ENCODE measurements at places on chromosomes 4 and X.

DNA sequence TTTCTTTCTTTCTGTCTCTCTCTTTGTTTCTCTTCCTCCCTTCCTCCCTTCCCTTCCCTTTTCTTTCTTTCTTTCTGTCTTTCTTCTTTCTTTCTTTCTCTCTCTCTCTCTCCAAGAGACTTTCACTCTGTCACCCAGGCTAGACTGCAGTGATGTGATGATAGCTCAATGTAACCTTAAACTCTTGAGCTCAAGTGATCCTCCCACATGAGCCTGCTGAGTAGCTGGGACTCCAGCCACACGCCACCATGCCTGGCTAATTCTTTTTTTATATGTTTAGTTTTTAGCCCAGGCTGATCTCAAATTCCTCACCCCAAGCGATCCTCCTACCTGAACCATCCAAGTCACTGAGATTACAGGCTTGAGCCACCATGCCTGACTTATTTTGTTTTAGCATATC is 64.3 kb upstream of the EMCN start:
- DNase-seq: no peak

DNA sequence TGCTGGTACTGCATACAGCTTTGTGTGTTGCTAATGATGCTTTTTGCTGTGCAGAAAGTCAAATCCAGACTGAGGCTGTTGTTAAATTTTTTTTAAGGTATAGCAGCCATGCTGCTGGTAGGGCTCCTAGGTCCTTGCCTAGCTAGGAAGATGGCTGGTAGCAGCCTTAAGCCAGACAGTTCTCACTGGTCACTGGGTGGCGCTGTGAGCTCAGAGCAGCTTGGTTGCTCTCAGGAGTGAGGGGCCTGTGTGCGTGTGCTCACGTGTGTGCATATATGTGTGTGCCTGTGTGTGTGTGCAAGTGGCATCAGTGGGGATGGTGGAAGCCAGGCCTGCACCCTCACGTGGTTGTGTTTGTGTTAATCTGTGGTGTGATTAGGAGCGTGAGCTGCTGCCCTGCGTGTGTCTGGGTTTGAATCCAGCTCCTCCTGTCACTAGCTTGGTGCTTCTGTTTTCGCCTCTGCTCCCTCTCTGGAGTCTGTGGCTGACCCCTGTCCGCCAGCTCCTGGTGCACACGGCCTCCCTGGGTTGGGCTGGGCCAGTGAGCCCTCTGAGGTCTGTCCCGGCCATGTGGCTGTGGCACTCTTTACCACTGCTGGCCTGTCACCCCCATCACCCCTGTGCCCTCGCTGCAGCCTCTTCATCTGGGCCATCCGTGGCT is 46.1 kb downstream of the SORCS2 start:
- DNase-seq: no peak

- no peak for DNase-seq
Observed at GRCh38 chr4:47720787-47721186, 117.1 kb downstream of the CORIN start.

DNA sequence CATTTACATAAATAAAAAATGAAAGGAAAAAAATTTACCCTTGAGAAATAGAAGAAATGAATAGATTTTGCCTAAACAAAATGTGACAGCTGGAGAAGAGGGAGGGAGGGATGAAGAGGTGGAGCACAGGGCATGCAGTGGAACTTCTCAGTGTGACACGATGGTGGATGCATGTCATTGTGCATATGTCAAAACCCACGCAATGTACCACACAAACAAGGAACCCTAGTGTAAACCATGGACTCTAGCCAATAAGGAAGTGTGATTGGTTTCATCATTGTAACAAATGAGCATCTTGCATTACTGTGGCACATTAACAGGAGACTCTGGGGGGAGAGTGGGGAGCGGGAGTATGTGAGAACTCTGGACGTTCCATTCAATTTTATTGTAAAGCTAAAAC is 58.6 kb downstream of the GATB start:
- DNase-seq: peak; percentile 7

GRCh38 chrX:116317409-116317808 is 119.0 kb upstream of the SLC6A14 start:
- no peak for DNase-seq

DNA sequence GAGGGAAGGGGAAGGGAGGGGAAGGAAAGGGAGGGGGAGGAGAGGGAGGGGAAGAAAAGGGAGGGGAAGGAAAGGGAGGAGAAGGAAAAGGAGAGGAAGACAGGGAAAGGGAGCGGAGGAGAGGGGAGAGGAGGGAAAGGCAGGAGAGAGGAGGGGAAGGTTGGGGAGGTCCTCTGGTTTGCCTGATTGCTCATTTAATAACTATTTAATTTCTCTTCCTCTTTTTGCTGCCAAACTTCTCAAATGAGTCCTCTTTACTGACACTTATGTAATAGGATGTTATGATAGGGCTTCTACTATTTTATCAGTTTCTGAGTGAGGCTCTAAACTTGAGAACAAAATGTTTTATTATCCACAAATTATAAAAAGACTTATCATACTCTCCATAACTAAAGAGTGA is 35.4 kb upstream of the PPA2 start:
- DNase-seq: no peak

GRCh38 chrX:149040873-149041535 is 464.1 kb downstream of the IDS start:
- DNase-seq: no peak

DNA sequence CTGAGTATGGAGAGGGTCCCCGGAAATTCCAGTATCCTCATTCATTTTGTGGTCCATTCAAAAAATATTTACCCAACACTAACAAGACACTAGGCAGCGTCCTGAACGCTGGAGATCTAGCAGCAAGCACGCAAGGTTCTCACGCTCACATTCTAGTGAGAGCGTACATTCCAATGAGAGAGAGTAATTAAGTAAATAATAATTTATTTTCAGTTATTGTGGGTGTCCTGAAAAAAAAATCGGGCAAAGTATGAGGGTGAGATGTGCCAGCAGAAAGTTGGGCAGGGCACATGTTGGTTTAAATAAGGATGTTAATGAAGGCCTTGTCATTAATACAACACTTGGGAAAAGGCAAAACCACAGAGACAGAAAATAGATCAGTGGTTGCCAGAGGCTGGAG is 4.0 kb upstream of the TMEM156 start:
- DNase-seq: no peak

DNA sequence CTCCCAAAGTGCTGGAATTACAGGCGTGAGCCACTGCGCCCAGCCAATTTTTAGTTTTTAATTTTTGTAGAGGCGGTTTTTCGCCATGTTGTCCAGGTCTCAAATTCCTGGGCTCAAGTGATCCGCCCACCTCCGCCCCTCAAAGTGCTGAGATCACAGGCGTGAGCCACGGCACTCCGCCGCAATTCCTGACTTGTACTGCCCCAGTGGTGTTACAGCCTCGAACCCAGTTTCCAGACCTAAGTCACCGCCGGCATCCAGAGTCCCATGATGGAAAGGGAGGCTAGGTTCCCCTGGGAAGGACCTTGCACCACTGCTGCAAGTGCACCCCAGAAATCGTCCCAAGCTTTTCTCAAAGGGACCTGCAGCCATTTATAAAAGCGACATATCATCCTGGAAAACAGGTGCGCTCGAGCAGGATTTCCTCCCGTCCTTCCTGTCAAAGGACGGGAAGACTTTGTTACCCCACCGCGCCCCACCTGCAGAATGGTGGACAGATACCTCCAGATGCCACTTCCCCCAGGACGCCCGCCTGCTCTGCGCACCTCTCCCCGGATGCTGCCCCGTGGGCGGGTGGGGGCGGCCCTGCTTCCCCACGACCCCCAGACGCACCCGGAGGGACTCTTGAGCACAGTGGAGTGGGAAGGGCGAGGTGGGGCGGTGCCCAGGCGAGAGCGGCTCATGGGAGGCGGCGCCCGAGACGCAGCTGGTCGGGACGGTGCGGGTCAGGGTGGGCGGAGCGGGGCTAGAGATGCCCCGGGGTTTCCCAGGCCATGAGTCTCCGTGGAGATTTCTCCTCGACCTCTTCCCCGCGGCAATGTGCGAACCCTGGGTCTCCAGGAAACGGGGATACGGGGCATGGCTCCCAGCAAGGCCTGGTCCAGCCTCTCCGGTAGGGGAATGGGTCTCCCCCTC is 947 bp upstream of the RPL10 start:
- peak; percentile 61 for DNase-seq

- DNase-seq: no peak
Observed at GRCh38 chrX:151736685-151737084, 2.1 kb downstream of the CNGA2 start.
